ENCODE measurements at places on chromosomes 1 and 21.

GRCh38 chr1:219443763-219444162, 169.1 kb downstream of the ZC3H11B start:
- DNase-seq: no peak

DNA sequence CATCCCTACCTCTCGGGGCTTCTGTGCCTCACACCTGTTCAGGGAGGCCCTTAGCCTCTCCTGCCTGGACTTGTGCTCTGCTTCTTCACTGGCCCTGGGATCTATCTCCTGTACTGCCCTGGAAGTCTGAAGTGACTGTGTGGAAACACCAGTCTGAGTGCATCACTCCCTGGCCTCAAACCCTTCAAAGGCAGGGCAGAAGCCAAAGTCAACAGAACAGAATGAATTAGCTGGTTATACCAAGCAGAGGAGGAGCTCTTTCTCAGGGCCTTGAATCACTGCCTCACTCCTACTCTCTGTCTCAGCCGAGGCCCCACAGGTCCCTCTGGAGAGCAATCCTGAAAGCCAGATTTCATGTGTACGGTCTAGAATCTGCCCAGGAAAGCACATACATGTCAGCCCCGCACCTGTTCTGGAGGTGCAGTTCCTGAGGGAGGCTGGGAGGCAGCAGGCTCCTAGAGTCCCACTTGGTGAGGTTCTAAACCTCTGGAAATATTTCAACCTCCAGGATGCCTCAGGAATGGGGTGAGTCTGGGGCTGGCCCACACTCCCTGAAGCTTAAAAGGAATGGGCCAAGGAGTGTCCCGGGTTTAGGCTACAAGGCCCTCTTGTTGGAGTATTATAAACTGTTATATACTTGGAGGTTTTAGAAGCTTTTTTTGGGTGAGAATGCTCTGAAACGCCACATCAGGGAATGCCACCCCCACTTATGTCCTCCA, 98.3 kb downstream of the ABCA4 start:
- DNase-seq: no peak

- no peak for DNase-seq
Measured at GRCh38 chr1:32216566-32216965, 5.6 kb downstream of the TMEM234 start.

DNA sequence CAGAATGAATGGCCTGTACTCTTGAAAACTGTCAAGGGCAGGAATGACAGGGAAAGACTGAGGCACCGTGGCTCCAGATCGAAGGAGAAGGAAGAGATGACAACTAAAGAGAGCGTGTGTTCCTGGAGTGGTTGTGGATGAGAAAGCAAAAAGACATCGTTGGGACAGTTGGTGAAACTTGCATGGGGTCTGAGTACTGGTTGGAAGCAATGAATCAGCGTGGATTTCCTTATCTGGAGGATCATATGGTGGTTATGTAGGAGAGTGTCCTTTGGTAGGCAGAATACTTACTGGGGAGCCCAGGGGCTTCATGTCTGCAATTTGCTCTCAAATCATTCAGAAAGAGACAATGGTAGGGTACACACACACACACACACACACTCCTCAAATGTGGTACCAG, 13.9 kb downstream of the LEMD1 start:
- no peak for DNase-seq

DNA sequence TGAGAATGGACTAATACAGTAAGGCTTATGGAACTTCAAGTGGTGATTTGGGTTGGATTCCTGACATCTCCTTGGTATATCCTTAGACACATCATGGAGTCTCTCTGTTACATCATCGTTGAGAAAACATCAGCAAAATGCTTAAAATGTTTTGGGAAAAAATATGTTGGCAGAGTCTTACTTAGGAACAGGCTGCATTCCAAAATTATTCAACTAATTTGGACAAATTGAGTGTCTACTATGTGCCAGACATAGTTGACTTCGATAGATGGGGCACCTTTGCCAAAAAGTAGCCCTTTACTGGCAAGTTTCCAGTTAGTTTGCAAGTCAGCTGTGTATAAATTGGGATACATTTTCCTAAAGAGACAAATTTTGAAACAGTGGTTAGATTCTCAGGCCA, 253.4 kb upstream of the ST6GALNAC5 start:
- DNase-seq: no peak

- DNase-seq: no peak
Measured at GRCh38 chr1:47507144-47507543, 69.3 kb downstream of the FOXD2 start.

DNA sequence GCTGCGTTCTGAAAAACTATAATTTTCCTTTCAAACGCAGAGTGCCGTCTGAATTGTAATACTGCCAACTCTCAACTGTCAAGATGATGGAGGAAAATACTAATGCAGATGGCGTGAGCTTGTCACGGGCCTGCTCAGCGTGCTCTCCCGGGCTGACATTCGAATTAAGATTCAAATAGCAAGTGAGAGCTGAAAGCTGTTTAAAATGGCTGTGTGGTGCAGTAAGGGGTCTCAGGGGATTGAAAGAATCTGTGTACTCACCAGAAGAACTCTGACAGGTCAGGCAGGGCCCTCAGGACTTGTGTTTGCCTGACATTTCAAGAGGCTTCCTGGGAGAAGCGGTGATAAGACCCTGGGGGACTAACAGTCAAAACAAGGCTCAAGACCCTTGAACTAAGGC, 33.1 kb downstream of the ZMYND12 start:
- no peak for DNase-seq

GRCh38 chr1:175191659-175192058, 917 bp downstream of the KIAA0040 start:
- DNase-seq: peak; percentile 11

GRCh38 chr1:28450561-28450960, 55.3 kb upstream of the RCC1 start:
- no peak for DNase-seq

Measured in stimulated activated CD4-positive, alpha-beta T cell treated with anti-CD3 and anti-CD28 coated beads, Interleukin-1b, Interleukin-23, amount 100 ng/mL, for 24 hours (primary cell).